Stimulated activated CD8-positive, alpha-beta memory T cell treated with anti-CD3 and anti-CD28 coated beads, Interleukin-15, amount 100 ng/mL, for 24 hours (primary cell): ENCODE measurements at places on chromosomes 2 and 18.

DNA sequence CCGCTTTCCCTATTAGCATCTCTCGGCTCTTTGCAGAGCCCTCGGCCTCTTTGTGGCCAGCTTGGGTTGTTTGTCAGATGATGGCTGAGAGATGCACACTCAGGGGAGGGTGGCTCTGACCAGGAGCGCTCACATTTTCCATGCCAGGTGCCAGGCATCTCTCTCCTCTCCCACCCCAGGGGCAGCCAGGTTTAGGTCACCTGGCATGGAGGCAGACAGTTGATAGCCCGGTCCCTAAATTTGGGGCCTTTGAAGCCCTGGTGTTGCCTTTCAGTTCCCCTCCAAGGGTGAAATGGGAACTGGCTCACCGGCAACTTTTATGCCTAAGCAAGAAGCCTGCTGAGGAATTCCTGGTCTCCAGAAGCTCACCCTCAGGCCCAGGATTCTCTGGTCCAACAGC is 19.1 kb downstream of the LBH start:
- DNase-seq, result no peak

GRCh38 chr2:2699121-2699505 is 368.0 kb upstream of the MYT1L start:
- DNase-seq, result no peak

DNA sequence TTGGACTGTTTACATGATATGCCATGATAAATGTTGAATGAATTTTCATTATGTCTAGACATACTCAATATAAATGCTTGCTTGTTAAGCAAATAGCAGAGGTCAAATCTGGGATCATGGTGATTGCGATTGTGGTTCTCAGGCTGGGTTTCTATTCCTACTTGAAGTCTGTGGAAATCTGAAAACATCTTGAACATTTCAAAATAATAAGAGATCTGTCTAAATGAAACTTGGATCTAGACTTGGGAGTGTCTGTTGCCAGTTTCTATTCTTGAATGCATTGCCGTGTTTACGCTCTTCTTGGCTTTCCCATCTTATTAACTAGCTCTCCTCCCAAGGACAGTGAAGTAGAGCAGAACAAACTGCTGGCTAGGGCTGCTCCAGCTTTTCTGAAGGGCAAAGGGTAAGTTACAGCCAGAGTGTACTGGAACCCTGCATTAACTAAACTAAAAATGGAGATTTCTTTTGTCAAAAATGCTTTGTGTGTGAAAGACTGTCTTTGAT is 127.7 kb downstream of the DTNA start:
- DNase-seq, result no peak

DNA sequence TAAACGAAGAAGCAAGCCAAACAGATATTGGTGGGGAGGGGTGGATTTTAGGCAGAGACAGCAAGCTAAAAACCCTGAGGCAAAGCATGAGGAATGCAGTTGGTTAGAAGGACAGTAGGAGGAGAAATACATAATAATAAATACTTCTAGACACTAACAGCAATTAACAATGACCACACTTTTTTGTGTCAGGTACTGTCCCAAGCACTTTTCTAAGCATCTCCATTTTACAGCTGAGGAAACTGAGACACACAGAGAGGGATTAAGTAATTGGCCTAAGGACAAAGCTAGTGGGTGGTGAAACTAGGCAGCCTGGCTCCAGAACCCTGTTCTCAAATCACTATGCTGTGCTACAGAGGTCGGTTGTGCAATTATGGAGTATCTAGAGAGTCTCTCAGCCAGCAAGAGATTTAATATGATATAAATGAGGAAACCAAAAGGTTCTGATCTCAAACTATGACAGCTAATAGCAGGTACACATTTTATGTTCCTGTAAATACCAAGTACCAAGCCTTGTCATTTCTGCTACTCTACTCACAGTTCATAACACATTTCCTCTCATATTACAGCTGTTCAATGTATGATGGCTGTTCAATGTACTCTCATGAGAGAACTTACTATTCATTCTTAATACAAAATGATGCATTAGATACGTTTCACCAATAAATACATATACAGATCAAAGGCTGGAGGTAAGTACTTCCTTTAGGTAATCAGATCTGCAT is 5.3 kb downstream of the MAP4K3 start:
- no peak for DNase-seq

DNA sequence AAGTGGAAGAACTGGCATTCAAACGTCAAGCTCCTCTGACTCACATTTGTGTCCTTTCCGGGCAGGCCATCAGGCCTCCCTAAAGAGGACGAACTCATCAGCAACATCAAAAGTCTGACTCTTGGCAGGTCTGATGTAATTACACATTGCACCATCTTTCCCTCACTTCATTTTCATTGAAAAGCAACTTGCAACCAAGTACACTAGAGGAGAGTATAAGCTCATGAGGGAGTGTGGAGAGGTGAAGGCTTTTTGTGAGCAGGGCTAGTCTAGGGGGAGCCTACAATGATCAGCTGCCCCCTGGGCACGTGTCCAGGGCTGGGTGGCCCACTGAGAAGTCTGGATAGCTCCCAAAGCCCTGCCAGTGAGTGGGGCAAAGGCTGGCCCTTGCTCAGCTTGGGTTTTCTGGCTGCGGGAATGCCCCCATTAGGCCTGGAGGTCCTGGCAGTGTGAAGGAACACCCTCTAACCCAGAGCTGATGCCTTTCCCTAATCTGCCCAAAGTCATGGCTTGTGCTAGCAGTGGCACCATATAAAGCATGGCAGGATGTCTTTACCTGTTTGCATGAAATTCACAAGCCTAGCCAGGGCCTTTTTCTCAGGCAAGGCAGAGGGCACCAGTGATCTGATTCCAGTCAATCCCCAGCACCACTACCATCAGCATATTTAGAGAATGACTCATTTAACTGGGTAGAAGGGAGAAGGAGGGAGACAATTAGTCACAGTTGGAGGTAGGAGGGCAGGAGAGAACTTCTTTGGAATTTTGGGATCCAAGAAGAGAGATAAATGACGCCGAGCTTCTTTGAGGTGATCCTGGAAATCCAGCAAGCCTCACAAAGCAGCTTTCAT is 8.5 kb upstream of the DAW1 start:
- DNase-seq, result no peak

- no peak for DNase-seq
These were observed 187.5 kb upstream of the SALL3 start for GRCh38 chr18:78792094-78792493.

DNA sequence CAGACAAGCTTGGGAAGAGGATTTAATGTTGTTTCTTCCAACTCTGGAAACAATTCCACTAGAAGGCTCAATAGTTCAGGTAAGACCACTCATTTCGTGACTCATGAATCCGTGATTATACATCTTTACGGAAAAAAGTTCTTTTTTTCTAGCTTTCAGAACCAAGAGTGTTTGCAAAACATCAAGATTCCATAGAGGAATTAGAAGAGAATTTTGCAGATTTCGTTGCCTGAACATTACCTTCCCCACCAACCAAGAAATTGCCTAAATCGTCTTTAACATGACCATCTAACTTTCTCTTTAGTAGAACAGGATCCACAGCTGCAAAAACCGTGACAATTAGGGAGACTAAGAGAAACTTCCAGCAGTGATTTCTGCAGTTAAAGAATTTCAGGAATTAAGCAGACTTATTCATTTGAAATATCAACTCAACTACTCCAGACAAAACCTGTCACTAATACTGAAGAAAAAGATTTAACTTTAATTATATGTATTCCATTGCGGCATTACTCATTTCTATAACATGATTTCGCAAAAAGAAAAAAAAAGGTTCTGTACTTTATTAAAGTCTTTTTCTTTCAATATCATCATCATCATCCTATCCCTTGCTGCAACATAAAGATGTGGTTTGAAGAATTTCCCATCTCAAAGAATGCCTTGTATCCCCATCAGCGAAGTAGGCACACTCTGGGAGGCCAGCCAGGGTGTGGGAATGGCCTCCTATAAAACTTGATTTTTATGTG is 1.9 kb upstream of the NAB1 start:
- no peak for DNase-seq

DNA sequence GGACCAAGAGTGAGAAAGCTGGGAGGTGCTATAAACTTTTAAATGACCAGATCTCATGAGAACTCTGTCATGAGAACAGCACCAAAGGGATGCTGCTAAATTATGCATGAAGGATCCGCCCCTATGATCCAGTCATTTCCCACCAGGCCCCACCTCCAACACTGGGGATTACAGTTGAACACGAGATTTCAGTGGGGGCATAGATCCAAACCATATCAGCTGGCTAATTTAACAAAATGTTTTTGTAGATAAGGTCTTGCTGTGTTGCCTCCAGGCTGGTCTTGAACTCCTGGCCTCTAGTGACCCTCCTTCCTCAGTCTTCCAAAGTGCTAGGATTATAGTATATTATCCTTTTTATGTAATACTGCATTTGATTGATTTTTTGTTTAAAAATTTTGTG is 56.0 kb downstream of the NBEAL1 start:
- DNase-seq, result no peak

GRCh38 chr2:168538534-168538933 is 82.5 kb downstream of the CERS6 start:
- no peak for DNase-seq

- DNase-seq, result no peak
These were observed 159.1 kb upstream of the LHCGR start for GRCh38 chr2:48914477-48915089.

- no peak for DNase-seq
These were observed 37.4 kb downstream of the AFF3 start for GRCh38 chr2:100104718-100105677.

DNA sequence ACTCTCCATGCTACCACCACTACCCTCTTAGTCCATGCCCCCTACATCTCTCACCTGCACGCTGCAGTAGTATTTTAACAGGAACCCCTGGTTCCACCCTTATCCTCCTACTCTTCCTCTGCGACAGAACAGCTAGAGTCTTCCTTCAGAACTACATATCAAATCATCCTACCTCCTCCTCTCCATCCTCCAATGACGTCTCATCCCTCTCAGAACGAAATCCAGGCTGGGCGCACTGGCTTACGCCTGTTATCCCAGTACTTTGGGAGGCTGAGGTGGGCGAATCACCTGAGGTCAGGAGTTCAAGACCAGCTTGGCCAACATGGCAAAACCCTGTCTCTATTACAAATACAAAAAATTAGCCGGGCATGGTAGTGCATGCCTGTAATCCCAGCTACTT is 10.3 kb upstream of the KIF3C start:
- no peak for DNase-seq

GRCh38 chr18:9380621-9381395 is 46.2 kb downstream of the TWSG1 start:
- no peak for DNase-seq

- no peak for DNase-seq
These were observed 10.9 kb downstream of the CERS6 start for GRCh38 chr2:168466834-168467565.
